ENCODE measurements at places on chromosomes 2 and 18. TPM values are rescaled to one million over a fixed set of nuclear protein-coding genes. Genes with fewer than 3 reads are reported as not detected.

- H3K4me3 ChIP-seq: no peak overlapping the region
- no peaks in the 10 kb centered on the region for H3K27me3 ChIP-seq
These were observed 34.9 kb downstream of the RAB10 start for GRCh38 chr2:26068602-26069298.

DNA sequence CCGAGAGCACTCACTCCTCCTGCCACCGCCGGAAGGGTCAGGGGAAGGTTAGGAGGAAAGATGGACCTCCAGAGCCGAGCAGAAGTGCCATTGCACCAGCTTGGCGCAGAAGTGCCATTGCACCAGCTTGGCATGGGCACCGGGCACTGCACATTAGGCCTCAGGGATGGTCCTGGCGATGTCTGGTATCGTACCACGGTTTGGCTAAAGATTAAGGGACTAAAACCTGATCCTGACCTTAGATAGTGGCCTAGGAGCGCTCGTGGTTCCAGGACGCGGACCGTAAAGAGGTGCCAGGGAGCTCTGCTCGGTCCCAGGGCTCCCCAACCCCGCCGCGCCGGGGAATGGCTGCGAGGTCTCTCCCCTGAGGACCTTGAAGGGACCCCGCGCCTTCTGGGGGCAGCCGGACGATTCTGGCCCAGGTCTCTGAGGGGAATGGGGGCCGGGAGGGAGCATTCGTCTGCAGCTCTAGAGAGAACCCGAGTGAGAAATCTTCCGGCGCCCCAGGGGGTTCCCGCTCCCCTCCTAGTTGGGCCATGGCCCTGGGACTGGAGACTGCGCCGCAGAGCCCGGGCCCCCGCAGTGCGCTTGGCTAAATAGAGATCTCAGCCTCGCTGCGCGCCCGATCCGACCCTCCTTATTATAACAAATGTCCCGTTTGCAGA, 1.8 kb downstream of the PAX8 start:
- H3K4me3 ChIP-seq: peak overlapping the region; percentile 51
- DNase-seq: no peak
- no peak overlapping the region for H3K27ac ChIP-seq
- peaks cover 7% of the 10 kb centered on the region for H3K4me1 ChIP-seq
- no peaks in the 10 kb centered on the region for H3K36me3 ChIP-seq
- peaks cover 49% of the 10 kb centered on the region for H3K27me3 ChIP-seq

- no peak overlapping the region for H3K4me3 ChIP-seq
- H3K36me3 ChIP-seq: peaks cover 3% of the 10 kb centered on the region
- H3K27me3 ChIP-seq: no peaks in the 10 kb centered on the region
- peaks cover 36% of the 10 kb centered on the region for H3K4me1 ChIP-seq
- peak overlapping the region; percentile 15 for H3K27ac ChIP-seq
These were observed 123.5 kb downstream of the ATAD2B start for GRCh38 chr2:23803264-23803964.

- peaks cover 7% of the 10 kb centered on the region for H3K4me1 ChIP-seq
- H3K27me3 ChIP-seq: no peaks in the 10 kb centered on the region
- no peak overlapping the region for H3K27ac ChIP-seq
These were observed 39.7 kb downstream of the CYB5A start for GRCh38 chr18:74252039-74252395.

- DNase-seq: no peak
- no peak overlapping the region for H3K27ac ChIP-seq
- H3K4me3 ChIP-seq: no peak overlapping the region
- H3K27me3 ChIP-seq: no peaks in the 10 kb centered on the region
These were observed 7.2 kb downstream of the RBFA start for GRCh38 chr18:80041424-80041823.

WDR12 gene
- total RNA-seq: 28.5 TPM

GCKR gene
- not detected for total RNA-seq

ANTXR1 gene
- total RNA-seq: 207 TPM

C18orf54 gene
- 3.7 TPM for total RNA-seq

All from chondrocyte (in vitro differentiated cells).